ENCODE measurements at places on chromosomes 4 and X. TPM values are rescaled to one million over a fixed set of nuclear protein-coding genes. Genes with fewer than 3 reads are reported as not detected.

GRCh38 chrX:129239371-129239770, 283.9 kb downstream of the SMARCA1 start:
- no peak for DNase-seq

DNA sequence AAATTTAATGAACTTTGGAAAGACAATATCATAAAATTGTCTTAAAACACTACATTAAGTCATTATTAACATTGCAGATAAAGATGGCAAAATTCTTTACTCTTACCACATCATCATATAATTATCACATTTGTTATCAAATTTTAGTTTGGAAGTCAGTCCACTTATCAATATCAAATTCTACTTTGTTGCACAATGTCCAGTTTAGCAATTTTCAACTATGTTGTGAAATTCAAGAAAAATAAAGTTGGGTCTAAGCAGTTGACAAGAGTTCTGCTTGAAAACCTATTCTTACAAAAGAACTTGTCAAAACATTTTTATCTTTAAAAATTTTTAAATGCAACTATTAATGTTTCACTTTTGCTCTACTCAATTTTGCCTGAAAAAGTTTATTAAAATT, 44.7 kb upstream of the TET2 start:
- no peak for DNase-seq

- DNase-seq, result no peak
Observed at GRCh38 chr4:93384887-93385286, 443.7 kb upstream of the ATOH1 start.

DNA sequence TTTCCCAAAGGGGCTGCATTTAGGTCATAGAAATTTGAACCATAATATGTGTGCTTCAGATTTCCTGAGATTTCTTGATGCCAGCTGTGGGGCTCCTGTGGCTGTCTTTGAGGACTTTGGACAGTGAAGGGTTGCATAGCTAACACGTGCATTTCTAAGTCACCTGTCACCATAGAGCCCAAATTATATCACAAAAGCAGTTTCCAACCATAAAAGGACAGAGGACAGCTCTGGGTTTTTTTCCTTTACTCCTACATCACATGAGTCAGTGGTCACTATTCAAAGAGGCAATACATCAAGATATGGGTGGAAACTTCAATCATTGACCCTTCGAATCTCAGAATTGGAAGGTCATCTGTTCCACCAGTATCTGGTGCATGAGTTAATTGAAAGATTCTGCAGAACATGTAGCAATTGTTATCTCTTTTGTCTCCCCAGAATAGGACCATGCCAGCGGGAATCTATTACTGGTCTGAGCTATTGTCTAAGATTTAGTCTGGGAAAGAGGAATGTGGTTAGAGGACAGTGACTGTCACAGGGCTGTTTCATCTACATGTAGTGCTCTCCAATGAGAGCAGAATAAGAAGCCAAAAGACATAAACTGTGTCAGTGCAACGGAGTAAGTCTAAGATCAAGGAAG, 133.5 kb downstream of the AASDH start:
- no peak for DNase-seq

DNA sequence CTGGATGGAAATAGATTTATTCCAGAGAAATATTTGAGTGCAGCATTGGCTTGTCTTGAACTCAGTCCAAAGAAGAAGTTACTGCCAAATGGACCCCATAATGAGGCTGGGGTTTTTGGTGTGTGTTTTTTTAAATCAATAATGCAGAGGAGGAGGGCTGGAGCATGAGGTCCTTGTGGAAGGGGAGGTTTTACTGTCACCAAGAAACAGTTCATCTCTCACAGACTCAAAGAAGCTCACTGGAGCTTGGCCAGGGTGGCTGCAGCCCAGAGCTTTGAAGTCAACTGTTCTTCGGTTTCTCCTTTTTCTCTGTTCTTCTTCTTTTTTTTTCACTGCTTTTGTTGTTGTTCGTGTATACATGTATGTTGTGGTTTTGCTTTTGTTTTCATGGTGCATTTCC, 377.7 kb downstream of the FBXW7 start:
- no peak for DNase-seq

- no peak for DNase-seq
Observed at GRCh38 chr4:7904952-7905915, 34.4 kb downstream of the AFAP1 start.

The C1QTNF7 gene
- total RNA-seq, result not detected

- no peak for DNase-seq
Observed at GRCh38 chr4:19382993-19383756, 868.5 kb upstream of the SLIT2 start.

All from endothelial cell (in vitro differentiated cells).